COLO829 (cell line): ENCODE measurements at places on chromosomes 6 and 20.

GRCh38 chr6:106117579-106117978 is 31.4 kb downstream of the PRDM1 start:
- no peak for DNase-seq

GRCh38 chr6:4169028-4169789 is 33.8 kb upstream of the ECI2 start:
- no peak for DNase-seq

GRCh38 chr6:134619077-134619476 is 301.2 kb upstream of the SGK1 start:
- no peak for DNase-seq

- DNase-seq, result no peak
Measured at GRCh38 chr6:105331927-105332326, 71.0 kb downstream of the PREP start.

GRCh38 chr6:35224720-35225119 is 11.0 kb downstream of the SCUBE3 start:
- no peak for DNase-seq

DNA sequence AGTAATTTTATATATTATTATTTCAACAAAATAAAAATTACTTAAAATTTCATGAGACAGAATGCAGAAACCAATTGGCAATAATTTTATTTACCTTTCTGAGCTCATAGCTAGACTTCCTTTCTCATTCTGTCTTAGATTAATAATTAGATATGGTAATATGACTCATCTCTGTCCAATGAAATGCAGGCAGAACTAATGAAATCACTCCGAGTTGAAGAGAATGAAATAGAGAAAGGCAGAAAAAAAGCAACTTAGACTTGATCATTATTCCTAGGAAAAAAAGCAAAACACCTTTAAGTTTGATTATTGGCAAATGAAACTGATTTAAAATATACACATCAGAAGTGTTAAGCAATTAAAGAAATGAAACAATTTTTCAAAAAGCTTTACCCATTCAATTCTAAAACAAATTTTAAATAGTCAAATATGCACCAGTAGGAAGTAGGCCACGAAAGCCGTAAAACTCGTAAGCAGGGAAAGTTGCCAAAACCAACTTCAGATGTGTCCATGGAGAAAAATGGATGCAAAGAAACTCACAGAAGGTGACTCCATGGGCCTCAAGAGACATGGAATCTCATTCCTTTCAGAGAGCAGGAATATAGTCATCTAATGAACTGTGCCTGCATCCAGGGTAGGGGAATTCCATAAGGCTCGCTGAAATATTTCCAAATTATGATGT is 293.8 kb upstream of the RGS17 start:
- DNase-seq, result no peak

DNA sequence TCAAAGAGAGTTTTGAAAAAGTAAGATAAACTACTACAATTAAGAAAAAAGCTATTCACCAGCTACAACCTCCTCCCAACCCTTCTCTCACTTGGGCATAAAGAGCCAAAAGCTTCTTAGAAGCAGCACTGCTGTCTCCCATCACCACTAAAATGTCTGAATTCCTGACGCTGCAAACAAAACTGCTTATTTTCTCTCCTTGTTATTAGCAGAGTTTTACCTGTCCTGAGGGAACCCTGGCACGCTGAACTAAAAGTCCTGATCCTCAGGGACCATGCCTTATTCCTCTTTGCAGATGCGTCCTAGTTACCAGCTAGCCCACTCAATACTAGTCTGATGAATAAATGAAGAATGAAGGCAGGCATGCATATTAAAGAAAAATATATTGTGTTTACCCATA is 1.1 kb downstream of the HACE1 start:
- DNase-seq, result no peak

- no peak for DNase-seq
Measured at GRCh38 chr20:61701802-61702201, 363.9 kb downstream of the TAF4 start.

- no peak for DNase-seq
Measured at GRCh38 chr20:38023181-38024001, 9.9 kb downstream of the TTI1 start.

DNA sequence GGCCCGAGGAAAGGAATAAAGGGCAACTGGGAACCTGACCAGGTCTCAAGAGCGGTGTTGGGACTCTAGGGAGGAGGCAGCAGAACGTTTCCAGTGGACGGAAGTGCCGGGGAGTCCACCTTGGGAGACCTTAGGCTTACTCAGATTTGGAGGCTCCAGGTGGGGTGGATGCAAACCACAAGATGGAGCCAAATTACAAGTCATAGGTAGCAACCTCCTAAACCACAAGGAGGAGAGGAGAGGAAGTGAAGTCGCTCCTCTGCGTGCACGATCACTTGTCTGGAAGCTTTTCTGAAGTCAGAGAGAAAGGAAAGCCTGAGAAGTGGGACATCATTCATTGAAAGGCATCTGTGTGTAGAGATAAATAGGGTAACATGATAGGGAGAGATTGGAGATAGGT is 9.3 kb downstream of the HLA-DOA start:
- no peak for DNase-seq

DNA sequence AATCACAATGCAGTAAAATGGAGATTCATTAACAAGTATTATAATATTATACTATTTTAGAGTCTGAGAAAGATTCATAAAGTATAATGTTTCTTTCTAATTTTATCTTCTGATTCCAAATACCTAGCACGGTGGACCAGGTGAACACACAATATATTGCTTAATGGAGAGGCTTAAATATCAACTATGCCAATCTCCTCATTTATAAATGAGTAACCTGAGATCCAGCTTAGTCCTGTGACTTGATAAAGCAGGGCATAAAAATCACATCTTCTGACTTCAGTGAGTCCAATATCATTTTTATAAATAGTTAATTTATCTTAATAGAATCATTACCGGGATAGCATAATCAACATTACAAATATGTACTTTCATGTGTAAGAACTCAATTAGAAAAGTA is 144.4 kb upstream of the GJE1 start:
- DNase-seq, result no peak

DNA sequence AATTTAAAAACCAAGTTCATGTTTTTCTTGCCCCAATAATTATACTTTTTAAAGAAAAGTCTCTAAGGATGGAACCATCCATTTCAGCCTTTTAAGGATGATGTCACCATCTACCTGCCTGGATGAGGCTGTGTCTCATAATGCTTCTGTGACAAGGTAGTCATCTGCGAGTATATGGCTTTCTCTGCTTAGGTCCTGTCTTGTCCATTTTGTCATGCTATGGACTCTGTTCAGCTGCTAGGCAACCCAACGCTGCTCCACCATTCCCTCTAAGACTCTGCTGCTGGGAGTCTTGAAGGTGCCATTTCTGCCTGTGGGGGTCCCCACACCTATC is 459.8 kb upstream of the RUNX2 start:
- no peak for DNase-seq

GRCh38 chr6:5379647-5380242 is 118.4 kb downstream of the FARS2 start:
- peak; percentile 51 for DNase-seq

- DNase-seq, result no peak
Measured at GRCh38 chr6:22928775-22929174, 359.4 kb downstream of the HDGFL1 start.

GRCh38 chr20:49785149-49785851 is 27.3 kb upstream of the SLC9A8 start:
- DNase-seq, result no peak
